BJ (cell line): ENCODE measurements at places on chromosomes 6 and 20.

DNA sequence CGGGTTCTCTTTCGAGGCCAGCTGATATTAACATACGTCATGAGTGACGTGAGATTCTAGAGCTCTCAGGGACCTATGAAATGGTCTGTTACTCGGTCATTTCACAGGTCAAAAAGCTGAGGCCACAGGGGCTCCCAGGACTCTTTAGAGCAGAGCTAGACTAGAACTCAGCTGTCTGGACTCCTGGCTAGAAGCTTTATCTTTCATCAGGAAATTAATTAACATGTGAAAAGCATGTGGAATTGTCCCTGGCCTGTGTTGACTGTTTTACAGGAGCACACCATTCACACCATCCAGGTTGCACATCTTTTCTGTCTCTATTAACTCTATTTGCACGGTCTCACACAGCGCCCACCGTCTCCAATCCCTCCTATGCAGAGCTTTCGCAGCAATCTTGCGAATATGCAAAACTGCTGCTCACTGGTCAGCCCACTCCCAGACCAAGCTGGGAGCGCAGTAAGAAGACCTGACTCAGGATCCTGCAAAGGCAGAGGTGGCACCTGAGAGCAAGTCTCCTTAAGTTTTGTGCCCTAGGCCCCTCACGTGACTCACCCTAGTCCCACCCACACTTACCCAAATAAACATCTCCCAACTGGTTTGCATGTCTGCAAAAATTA, 522.5 kb downstream of the CD83 start:
- no peak for DNase-seq

DNA sequence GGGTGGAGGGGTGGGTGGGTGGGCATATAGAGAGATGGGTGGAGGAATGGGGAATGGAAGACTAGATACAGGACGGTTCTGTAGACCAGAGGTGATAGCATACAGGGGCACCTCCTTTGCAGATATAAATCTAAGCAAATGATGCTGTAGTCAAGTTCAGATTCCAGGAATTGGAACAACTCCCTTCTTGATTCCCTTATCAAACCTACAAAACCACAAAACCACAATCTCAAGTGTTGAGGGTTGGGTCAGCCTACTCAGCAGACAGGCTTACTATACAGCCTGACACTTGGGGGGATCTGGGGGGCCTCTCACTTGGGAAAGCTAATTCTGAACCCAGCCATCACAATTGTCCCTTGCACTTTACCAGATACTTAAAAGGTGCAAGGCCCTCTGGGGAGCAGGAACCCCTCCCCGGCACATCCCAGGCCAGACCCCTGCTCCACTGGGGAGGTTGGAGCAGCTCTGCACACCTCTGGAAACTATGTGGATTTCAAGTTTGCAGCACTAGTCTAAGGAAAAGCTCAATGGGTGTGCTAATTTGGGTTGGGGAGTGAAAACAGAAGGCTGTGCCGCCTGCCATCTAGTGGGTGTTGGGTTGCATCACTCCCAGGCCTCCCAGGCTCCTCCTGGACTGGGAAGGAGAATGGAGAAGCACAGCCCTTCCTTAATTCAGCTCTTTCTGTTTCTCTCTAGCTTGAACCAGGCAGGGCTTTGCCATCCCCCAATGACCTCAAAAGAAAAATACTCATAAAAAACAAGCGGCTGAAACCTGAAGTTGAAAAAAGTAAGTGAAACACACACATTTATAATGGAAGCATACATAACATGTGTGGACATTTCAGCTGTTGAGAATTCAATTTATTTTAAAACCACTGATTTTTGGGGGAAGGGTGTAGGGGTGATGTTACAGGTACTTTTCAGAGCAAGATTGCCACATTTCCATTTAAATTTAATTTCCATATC, 121.2 kb upstream of the LAMP5 start:
- DNase-seq, result no peak

- DNase-seq, result no peak
These were observed 35.9 kb upstream of the PRL start for GRCh38 chr6:22332711-22333110.

DNA sequence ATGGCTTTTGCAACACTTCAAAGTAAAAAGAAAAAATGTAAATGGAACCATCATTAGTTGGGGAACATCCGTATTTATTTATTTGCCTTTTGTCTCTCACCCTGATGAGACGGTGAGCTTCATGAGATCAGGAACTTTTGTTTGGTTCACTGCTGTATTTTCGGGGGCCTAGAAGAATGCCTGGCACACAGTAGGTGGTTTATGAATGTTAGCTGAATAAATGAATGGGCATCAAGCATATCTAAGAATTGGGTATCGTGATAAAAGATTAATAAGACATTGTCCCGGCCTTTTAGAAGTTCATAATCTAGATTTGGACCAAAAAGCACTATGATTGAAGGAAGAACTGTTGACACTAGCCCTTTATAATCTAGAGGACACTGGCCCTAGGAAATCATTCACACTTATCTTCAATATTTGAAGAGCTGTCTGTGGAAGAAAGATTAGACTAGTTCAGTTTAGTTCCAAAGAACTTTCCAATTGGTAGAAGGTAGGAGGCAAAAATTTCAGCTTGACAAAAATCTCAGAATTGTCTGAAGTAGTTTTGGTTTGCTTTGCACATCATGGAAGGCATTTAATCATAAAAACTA, 70.3 kb upstream of the CD83 start:
- DNase-seq, result no peak

DNA sequence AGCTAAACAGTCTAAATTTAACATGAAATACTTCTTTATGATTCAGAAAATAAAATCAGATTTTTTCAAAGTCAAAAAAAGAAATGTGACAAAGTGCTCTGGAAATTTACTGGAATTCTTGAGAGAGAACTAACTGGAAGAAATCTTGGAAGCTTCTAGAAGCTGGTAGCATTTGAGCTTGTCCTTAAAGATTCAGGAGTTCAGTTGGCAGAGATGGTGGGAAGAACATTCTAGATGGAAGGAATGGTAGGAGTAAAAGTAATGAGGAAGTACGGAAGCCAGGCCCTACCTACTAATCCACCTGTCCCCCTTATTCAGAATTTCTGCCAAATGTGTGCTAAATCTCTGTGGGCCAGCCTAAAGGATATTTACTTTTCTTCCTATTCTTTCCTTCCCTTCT, 21.2 kb downstream of the RALY start:
- no peak for DNase-seq

GRCh38 chr6:86070151-86070550, 427.5 kb upstream of the SYNCRIP start:
- DNase-seq, result no peak

DNA sequence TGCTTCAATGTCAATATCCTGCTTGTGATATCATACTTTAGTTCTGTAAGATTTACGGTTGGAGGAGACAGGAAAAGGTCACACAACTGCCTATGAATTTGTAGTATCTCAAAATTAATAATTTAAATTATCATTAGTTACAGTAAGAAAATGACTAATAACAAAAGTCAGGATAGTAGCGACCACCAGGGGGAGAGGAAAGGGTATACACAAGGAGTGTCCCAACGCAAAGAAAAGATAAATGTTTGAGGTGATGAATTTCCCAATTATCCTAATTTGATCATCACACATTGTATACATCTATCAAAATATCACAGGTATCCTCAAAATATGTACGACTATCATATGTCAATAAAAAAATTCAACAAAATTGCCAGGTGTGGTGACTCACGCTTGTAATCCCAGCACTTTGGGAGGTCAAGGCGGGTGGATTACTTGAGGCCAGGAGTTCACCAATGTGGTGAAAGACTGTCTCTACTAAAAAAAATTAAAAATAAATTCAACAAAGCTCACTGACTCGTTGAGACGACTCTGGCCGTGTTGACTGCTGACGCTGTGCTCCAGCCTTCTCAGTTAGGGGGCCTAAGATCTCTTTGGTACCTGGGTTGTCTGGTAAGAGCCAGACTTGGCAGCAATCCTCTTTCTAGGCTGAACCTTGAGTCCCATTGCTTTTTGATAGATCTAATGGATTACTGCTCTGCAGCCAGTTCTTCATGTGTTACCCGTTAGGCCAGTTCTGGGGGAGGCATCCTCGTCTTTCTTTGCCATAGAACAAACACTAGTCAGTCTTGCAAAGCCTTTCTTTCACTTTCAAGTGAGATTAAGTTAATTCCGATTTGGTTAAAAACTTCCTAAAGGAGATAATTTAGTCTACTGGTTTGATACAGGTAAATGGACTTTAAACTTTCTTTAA, 9.0 kb upstream of the OVOL2 start:
- no peak for DNase-seq

DNA sequence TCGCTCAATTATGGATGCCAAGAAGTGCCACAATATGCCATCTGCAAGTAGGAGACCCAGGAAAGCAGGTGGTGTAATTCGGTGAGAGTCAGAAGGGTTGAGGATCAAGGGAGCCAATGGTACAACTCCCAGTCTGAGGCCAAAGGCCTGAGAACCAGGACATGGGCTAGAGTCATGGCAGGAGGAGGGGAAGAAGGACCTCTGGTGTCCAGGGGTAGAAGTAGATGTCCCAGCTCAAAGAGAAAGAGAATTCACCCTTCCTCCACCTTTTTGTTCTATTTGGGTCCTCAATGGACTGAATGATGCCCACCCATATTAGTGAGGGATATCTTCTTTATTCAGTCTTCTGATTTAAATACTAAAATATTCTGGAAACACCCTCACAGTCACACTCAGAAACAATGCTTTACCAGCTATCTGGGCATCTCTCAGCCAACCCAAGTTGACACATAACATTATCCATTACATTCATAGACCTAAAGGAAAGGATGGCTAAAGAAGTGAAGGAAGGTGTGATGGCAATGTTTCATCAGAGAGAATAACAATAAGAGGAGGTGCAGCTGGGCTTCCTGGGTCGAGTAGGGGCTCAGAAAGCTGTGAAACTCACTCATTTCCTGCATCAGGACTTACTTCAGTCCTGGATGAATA, 21.2 kb upstream of the HLA-DQA1 start:
- DNase-seq, result no peak

- DNase-seq, result no peak
These were observed 8.0 kb downstream of the RNF217 start for GRCh38 chr6:124970243-124970642.

DNA sequence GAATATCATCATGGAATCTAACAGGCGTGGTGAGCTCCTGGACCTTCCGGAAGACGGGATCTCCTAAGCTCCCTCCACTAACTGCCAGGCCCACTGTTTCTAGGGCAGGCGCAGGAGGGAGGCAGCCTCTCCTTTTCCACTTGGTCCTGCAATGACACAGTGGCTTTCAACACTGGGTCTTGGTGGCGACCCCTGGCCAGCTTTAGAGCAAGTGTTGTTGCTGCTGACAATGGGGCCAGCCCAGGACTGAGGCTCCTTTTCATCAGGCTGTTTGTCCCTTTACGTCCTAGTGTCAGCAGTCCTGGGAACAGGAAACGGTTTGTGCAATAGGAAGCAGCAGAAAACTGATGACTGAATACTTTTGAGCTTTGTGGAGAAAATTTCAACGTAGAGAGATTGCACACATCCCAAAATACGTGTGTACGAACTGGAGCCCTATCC, 9.7 kb upstream of the QKI start:
- no peak for DNase-seq

GRCh38 chr6:140475086-140475485, 1100.6 kb upstream of the CITED2 start:
- DNase-seq, result no peak

GRCh38 chr6:79861023-79861422, 86.3 kb downstream of the ELOVL4 start:
- no peak for DNase-seq

GRCh38 chr6:158624684-158625682, 19.6 kb downstream of the DYNLT1 start:
- no peak for DNase-seq

DNA sequence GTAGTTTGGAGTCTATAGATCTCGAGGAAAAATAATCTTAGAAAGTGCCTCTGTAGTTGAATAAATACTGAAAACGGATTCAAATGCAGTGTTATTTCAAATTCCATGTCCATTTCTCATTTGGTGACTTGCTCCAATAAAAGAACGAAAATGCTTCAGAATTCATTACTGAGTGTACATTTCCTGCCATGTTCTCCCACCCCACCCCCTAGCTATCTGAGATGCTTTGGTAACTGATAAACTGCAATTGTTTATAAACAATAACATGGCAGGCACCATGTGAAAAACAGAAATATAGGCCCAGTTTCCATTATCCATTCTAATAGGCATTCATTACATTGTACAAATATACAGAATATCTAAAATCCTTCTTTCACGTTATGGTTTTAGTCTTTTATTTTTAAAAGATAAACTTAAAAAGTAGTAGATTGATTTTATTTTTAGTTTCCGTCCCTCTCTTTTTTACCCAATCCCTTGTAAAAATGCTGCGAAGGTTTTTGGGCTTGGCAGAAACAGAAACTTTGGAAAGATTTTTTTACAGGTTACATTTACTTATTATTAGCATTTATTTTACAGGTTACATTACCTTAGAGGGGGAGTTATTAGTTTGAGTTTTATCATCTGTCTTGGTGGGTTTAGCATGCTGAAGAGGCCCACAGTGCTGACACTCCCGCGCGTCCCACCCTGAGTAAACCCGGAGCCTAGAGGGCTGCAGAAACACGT, 1.5 kb downstream of the FAM162B start:
- DNase-seq, result no peak

- DNase-seq, result no peak
These were observed 221.6 kb downstream of the CDC5L start for GRCh38 chr6:44609051-44609612.

DNA sequence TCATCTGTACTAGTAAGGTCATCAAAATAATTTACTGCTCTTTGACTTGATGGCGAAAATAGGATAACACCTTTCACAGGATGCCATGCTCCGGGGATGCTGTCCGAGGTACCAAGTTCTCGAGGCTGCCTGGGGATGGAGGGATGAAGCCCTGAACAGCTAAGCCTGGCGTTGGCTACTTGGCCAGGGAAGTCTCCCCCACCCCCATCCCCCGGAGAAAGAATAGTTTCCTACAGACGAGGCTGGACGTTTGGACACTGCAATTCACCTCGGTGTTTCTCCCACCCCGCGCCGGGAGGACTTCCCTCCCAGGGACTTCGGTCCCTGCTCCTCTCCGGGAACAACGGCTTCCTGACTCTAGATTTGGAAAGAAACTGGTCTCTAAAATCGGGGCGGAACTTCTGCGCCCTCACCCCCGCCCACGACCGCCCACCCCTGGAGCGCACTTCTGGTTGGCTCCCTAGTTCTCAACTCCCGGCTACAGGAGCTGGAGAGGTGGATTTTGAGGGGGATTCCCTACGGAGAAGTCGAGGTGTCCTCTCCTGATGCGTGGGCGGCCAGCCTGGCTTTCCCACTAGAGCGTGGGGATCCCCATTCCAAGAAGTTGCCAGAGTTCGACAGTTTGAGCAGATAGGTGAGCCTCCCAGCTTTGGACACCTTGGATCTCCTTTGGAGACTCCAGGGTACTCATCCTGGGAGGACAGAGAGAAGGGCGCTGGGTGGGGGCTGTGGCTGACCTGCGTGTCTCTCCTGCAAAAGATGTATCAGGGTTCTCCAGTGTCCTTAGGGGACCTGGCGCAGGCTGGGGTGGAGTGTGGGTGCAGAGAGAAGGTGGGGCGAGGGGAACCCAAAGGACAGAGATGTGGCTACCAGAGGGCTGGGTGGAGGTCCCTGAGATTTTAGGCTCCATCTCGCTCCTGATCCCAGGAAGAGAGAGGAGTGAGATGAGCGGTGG, 1.1 kb downstream of the PCSK2 start:
- no peak for DNase-seq
